Psoas muscle (tissue), 8 donors: ENCODE measurements at places on chromosomes 2 and 18. TPM values are rescaled to one million over a fixed set of nuclear protein-coding genes. Genes with fewer than 3 reads are reported as not detected.
A peak's percentile ranks its signal among the peaks of the same experiment; 100 is the strongest.

GRCh38 chr2:201100497-201100896 is 15.5 kb upstream of the CFLAR start:
- H3K27ac ChIP-seq, result no peak overlapping the region
- H3K4me1 ChIP-seq, result no peaks in the 10 kb centered on the region
- H3K4me3 ChIP-seq, result no peak overlapping the region
- no peaks in the 10 kb centered on the region for H3K36me3 ChIP-seq

- H3K4me3 ChIP-seq, result no peak overlapping the region
- no peaks in the 10 kb centered on the region for H3K4me1 ChIP-seq
- H3K36me3 ChIP-seq, result no peaks in the 10 kb centered on the region
- no peak for DNase-seq
- no peaks in the 10 kb centered on the region for H3K27me3 ChIP-seq
- no peak overlapping the region for H3K27ac ChIP-seq
These were observed 306.0 kb downstream of the BCL11A start for GRCh38 chr2:60247471-60247870.

DNA sequence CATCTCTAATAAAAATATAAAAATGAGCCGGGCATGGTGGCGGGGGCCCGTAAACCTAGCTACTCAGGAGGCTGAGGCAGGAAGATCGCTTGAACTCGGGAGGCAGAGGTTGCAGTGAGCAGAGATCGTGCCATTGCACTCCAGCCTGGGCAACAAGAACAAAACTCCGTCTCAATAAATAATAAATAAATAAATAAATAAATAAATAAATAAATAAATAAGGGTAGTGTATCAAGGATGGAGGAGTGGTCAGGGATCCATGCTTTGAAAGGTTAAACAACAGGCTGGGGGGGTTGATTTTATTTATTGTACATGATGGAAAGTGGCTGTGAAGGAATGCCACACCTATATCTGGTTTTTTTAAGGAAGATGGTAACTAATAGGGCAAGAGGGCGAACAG is 63.2 kb downstream of the AP1S3 start:
- no peaks in the 10 kb centered on the region for H3K4me1 ChIP-seq
- H3K36me3 ChIP-seq, result no peaks in the 10 kb centered on the region
- DNase-seq, result no peak
- no peak overlapping the region for H3K27ac ChIP-seq
- no peak overlapping the region for H3K4me3 ChIP-seq

DNA sequence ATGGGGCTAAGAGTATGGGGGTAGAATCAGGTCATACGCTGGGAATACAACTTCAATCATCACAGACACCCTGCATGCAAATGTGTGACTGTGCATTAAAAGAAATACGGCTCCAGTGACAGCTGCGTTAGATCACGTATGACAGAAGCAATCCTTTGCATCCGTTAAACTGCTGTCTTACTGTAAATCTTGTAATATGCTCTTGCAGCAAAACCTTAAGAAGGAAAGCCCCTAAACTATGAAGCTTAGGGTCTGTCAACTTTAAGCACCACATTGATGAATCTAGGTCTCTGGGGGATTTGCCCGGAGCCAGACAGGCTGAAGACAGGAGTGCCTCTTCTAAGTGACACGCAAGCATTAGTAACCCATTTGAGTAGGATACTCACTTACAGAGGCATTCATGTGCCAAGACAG is 84.7 kb upstream of the EML6 start:
- peak overlapping the region; percentile 21 for H3K27ac ChIP-seq
- peaks cover 51% of the 10 kb centered on the region for H3K36me3 ChIP-seq
- peaks cover 26% of the 10 kb centered on the region for H3K4me1 ChIP-seq

The LYG1 gene
- 0.62 TPM for total RNA-seq

The SMPD4 gene
- 18.8 TPM for total RNA-seq

DNA sequence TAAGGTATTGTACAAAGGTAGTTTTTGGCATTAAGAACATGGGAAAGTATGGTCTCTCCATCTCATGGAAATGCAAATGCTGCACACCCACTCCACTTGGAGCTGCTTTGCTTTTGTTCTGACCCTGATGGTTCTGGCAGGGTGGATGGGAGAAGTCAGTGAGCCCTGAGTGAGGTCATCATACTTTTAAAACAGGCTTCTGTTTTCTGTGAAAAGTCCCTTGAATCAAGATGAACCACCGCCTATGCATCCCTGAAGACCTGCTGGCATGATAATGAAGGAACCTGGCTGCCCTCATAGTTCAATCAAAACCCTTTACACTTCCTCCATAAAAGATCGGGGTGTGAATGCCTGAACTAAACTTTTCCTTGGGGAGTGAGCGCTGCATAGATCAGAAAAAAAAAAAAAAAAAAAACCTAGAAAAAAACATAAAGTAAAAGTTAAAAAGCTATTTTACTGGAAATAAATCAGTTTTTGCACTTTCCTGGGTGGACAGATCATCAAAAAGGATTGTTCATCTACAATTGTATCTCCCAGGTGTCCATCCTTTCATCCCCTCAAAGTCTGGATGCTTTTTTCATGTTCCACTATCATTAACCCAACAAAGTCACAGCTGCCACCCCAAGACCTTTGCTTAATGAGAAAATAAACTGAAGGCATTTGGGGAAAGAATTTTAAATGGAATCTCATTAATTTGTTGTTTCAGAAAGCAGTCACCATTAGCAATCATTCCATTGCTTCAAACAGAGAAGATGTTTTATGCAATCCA is 728.1 kb upstream of the DDX18 start:
- DNase-seq, result no peak
- H3K4me1 ChIP-seq, result no peaks in the 10 kb centered on the region
- H3K36me3 ChIP-seq, result no peaks in the 10 kb centered on the region
- H3K27ac ChIP-seq, result no peak overlapping the region
- H3K4me3 ChIP-seq, result no peak overlapping the region

- H3K36me3 ChIP-seq, result no peaks in the 10 kb centered on the region
- no peak for DNase-seq
- H3K4me3 ChIP-seq, result no peak overlapping the region
- no peak overlapping the region for H3K27ac ChIP-seq
These were observed 242.6 kb downstream of the IKZF2 start for GRCh38 chr2:212908682-212909435.

DNA sequence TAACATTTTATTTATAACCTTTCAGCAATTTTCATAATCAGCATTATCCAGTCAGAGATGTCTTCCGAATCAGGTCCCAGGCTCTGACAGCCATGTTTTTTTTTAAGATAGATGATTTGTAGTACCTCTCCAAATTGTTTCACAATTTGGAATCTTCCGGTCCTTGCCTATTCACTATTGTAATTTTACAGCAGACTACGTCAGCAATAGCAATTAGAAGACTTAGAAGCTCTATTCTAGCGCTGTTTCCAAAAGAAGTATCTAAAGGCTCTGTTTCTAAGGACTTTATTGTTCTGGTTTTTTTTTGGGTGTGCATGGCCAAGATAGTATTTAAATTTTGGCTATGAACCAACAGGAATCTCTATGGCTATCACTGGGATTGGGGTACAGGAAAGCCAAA is 94.6 kb upstream of the PELI1 start:
- H3K27me3 ChIP-seq, result no peaks in the 10 kb centered on the region
- H3K36me3 ChIP-seq, result no peaks in the 10 kb centered on the region
- H3K27ac ChIP-seq, result no peak overlapping the region
- no peak for DNase-seq
- H3K4me3 ChIP-seq, result no peak overlapping the region
- no peaks in the 10 kb centered on the region for H3K4me1 ChIP-seq

The KIAA2012 gene
- total RNA-seq, result not detected

GRCh38 chr2:242024751-242025355 is 155.3 kb downstream of the RTP5 start:
- no peaks in the 10 kb centered on the region for H3K36me3 ChIP-seq
- no peak for DNase-seq
- no peak overlapping the region for H3K27ac ChIP-seq

GRCh38 chr2:8053216-8053615 is 628.6 kb upstream of the ID2 start:
- no peaks in the 10 kb centered on the region for H3K27me3 ChIP-seq
- no peak overlapping the region for H3K4me3 ChIP-seq
- H3K4me1 ChIP-seq, result no peaks in the 10 kb centered on the region
- no peak overlapping the region for H3K27ac ChIP-seq

DNA sequence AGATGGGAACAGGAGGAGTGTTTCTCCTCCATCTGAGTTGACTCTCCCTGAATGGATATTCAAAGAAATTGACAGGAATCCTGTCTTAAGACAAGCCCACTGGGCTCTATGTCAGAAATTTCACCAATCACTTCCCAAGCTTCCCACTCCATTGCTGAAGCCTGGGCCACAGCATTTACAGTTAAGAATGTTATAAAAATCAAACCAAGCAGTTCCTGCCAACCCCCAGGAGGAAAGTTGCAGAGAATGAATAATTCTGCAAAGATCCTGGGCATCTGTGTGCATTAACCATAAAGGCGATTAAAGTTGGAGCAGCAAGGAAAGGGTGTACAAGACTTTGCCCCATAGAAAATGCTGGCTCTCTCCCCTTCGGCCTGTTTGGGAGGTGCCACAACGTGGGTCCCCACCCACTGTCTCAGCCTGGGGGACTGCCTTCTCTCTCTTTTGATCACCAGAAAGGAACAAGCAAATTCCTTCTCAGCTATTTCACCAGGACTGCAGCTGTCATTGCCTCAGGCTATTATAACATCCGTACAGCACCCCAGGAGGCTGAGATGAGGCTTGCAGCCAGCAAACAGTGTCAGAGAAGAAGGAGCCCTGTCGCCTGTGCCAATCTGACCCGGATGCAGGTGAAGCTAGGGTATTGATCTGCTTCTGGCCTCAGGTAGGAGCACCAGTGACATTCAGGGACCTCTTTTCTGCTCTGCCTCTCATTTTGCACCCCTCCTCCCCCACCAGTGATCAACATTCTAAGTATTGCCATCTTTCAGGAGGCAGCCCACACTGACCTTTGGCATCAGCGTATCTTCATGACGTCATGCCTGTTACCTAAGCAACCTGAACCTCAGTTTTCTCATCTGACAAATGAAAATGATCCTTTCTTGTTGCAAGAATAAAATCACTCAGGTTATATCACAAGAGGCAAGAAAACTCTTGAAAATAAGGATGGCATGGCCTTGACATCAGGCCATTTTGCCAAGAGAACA is 219.0 kb downstream of the SH3BP4 start:
- DNase-seq, result no peak
- no peaks in the 10 kb centered on the region for H3K4me1 ChIP-seq
- no peaks in the 10 kb centered on the region for H3K36me3 ChIP-seq
- H3K27me3 ChIP-seq, result no peaks in the 10 kb centered on the region
- H3K27ac ChIP-seq, result no peak overlapping the region

GRCh38 chr2:179963626-179964025 is 43.5 kb downstream of the CWC22 start:
- no peaks in the 10 kb centered on the region for H3K4me1 ChIP-seq
- H3K27ac ChIP-seq, result no peak overlapping the region
- H3K36me3 ChIP-seq, result peaks cover 77% of the 10 kb centered on the region
- no peak overlapping the region for H3K4me3 ChIP-seq
- no peaks in the 10 kb centered on the region for H3K27me3 ChIP-seq
- no peak for DNase-seq

The DPYSL5 gene
- not detected for total RNA-seq

GRCh38 chr2:191250400-191250799 is 5.2 kb downstream of the MYO1B start:
- no peaks in the 10 kb centered on the region for H3K4me1 ChIP-seq
- H3K27ac ChIP-seq, result no peak overlapping the region
- no peak overlapping the region for H3K4me3 ChIP-seq
- DNase-seq, result no peak
- H3K36me3 ChIP-seq, result no peaks in the 10 kb centered on the region

DNA sequence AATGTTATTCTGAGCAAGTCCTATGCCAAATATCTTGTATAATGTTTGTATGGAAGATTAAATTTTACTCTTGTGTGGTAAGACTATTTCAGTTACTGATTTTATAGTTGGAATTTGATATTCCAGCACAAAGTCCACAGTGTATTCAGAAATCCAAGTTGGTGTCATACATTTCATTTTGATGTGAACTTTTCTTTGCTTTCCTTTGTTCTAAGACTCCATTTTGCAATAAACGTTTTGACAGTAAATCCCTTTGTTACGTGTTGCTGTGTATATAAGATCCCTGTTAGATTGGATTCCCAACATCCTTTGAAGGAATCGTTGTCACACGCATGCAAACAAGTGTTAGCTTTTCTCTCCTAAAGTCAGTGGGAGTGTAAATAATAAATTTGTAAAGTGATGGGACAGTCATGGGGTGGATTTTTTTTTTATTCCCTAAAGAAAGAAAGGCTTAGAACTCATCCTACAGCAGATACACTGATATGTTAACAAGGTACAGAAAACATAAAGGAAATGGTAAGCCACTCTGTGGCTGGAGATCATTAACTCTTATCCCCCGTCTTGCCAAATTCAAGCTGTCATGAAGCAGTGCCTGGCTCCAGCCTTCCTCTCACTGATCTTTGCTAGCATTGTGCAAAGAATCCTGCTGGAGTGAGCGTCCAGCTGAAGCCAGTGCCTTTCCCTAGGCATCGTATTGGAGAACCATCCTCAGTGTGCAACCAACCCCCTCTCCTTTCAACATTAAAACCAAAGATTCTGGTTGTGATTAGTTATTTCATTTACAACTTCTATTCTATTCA is 127.6 kb upstream of the CDCA7 start:
- H3K36me3 ChIP-seq, result peaks cover 4% of the 10 kb centered on the region
- no peak overlapping the region for H3K4me3 ChIP-seq
- H3K27me3 ChIP-seq, result no peaks in the 10 kb centered on the region
- H3K4me1 ChIP-seq, result peaks cover 39% of the 10 kb centered on the region
- DNase-seq, result no peak

DNA sequence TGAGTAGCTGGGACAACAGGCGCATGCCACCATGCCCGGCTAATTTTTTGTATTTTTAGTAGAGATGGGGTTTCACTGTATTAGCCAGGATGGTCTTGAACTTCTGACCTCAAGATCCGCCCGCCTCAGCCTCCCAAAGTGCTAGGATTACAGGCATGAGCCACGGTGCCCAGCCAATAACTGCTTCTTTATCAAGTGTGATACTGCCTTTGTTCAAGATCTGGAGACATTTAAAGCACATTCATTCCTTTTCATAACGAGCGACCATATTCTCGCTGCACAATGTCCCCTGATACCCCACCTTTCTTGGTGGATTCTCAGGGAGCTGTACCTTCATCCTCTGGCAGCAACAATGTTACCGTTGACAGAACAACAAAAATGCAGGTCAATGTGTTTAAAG is 75.4 kb downstream of the PIEZO2 start:
- no peaks in the 10 kb centered on the region for H3K27me3 ChIP-seq
- H3K4me1 ChIP-seq, result no peaks in the 10 kb centered on the region
- no peaks in the 10 kb centered on the region for H3K36me3 ChIP-seq
- H3K27ac ChIP-seq, result no peak overlapping the region

DNA sequence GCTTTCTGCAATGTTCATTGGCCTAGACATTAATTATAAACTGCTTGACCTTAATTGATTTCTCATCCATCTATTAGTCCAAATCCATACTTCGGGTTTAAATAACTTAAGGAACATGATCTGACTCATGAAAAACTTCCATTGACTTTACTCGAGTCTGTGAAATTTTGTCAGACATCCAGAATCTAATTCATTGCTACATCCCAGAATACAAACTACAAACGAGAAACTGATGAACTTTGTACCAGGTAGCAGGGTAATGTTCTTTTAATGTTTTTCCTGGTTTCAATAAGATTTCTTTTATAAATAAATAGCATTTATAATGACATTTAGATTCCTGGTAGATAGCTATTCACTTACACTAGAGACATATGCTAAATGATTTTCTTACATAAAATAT is 36.0 kb upstream of the IKZF2 start:
- H3K4me1 ChIP-seq, result no peaks in the 10 kb centered on the region
- no peak overlapping the region for H3K4me3 ChIP-seq
- no peaks in the 10 kb centered on the region for H3K27me3 ChIP-seq
- no peaks in the 10 kb centered on the region for H3K36me3 ChIP-seq
- no peak overlapping the region for H3K27ac ChIP-seq
- DNase-seq, result no peak

- H3K27me3 ChIP-seq, result no peaks in the 10 kb centered on the region
- H3K27ac ChIP-seq, result no peak overlapping the region
- no peak for DNase-seq
- no peaks in the 10 kb centered on the region for H3K36me3 ChIP-seq
- no peak overlapping the region for H3K4me3 ChIP-seq
- H3K4me1 ChIP-seq, result peaks cover 18% of the 10 kb centered on the region
These were observed 26.0 kb upstream of the TMEM214 start for GRCh38 chr2:27006602-27007415.

The TSPYL6 gene
- total RNA-seq, result not detected
